Stimulated activated CD4-positive, alpha-beta T cell treated with anti-CD3 and anti-CD28 coated beads, TNF-alpha, amount 100 ng/mL, for 1 hour (primary cell): ENCODE measurements at places on chromosomes 2 and 18.

DNA sequence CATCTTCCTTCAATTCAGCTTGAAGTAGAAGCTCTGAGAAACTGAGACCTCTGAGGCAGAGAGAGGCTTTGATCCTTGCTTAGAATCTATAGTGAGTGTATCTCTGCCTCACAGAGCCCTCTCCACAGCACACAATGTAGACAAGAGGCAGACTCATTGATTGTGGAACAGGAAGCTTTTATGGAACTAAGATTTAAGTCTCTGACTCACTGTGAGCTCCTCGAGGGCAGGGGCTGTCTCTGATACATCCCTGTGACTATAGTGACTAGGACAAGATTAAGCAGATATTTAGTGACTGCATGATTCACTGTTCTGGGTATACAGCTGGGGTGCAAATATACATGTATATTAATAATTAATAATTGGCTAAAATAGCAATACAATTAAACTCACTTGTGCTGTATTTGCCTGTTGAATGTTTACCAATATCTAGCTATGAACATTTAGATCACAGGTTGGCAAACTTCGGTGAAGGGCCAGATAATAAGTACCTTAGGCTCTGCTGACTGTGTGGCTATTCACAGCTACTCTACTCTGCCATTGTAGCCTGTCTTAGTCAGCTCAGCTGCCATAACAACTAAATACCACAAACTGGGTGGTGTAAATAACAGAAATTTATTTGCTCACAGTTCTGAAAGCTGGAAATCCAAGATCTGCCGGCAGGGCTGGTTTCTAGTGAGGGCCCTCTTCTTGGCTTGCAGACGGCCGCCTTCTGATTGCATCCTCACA lies 54.4 kb downstream of the ARHGEF4 start:
- no peak for DNase-seq

DNA sequence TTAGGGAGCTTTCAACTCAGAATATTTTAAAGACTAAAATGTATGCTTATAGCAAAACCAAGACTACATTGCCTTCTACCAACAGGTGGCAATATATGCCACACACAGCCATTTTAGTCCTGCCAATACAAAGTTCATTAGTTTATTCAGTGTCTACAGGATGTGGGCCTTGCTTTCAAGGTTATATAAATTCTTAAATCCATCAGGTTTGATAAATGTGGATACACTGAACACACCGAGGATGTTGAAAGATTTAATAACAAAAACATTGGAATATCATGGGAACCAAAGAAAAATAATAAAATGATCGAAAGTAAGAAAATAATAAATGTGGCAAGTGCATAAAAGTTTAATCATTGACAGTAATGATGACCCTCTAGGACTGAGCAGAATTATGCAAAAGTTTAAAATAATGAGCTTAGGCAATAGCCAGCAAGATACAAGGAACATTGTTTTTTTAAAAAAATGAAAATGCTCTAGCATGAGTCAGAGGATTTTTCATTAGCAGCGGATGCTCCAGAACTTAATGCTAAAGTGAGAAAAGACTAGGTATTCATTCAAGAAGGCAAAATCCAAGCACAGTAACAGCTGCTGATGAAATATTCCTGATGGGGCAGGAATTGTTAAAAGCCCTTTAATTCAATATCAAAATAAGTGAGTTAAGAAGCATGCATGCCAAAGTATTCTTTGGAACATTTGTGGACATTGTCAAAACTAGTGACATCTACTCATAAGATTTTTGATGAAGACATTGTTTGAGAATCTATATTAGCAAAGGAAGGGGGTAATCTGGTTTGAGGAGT lies 14.2 kb downstream of the SCN9A start:
- no peak for DNase-seq

- no peak for DNase-seq
Measured at GRCh38 chr2:202965810-202966460, 48.7 kb upstream of the NBEAL1 start.

DNA sequence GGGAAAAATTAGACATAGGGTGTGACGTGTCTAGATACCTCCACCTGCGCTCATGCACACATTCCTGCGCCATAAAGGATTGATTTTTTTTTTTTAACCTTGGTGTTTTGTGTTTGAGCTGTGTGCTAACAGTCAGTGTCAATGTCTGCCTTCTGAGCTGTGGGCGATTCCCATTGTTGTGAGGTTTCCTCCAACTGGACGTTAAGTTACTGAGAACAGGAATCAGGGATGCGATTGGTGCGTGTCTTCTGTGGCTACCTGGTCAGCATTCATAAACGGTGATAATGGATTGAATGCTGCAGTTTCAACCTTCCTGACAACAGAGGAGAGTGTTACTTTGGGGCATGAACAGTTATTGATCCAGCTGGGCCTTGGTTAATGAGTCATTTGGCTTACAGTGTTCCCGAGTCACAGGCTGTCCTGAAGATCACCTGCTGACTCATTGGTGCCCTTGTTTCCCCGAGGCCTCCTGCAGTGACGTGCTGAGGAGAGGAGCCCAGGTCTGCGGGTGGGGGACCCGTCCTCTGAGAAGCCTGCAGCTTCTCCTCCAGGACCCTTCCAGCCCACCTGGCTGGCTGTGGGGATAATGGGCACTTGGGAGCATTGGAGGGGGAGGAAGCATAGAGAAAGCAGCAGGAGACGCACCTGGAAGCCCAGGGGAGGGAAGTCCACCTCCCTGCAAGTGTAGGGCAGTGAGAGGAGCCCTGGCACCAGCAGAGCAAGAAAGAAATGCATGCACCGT lies 25.8 kb upstream of the CABYR start:
- DNase-seq = no peak

DNA sequence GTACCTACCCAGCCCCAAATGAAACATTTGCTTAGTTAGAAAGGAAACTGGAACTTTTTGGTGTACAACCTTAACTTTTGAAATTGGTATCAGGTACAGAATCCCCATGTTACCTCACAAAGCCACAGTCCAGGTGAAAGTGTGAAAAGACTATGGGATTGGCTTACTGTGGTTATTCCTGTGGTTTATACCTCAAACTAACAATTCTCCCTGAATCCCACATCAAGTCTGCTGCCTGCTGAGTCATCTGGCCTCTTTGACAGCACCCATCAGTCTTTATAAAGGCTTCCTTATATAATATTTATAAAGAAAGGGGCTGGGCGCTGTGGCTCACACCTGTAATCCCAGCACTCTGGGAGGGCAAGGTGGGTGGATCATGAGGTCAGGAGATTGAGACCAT lies 164.6 kb downstream of the TMEM247 start:
- no peak for DNase-seq

GRCh38 chr2:128666596-128666995 lies 347.9 kb upstream of the HS6ST1 start:
- DNase-seq = no peak
